Temporal lobe (tissue), 4 donors: ENCODE measurements at places on chromosomes 12 and 14. TPM values are rescaled to one million over a fixed set of nuclear protein-coding genes. Genes with fewer than 3 reads are reported as not detected.

The AQP2 gene
- total RNA-seq: not detected

The ACOT6 gene
- not detected for total RNA-seq

The INHBC gene
- total RNA-seq: not detected

The SALL2 gene
- 26.3 TPM for total RNA-seq

The KLRB1 gene
- not detected for total RNA-seq

The TGFB3 gene
- total RNA-seq: 21.4 TPM

The TSPAN8 gene
- total RNA-seq: 0.25 TPM

The DEGS2 gene
- total RNA-seq: 2.2 TPM

The PTGDR gene
- total RNA-seq: 0.49 TPM

The CLEC6A gene
- not detected for total RNA-seq
